CD4-positive, alpha-beta T cell treated with Interleukin-15 for 1 hour (primary cell): ENCODE measurements at places on chromosomes 2 and 18.
A peak's percentile ranks its signal among the peaks of the same experiment; 100 is the strongest.

- DNase-seq, result no peak
Measured at GRCh38 chr18:4035521-4035920, 419.6 kb downstream of the DLGAP1 start.

DNA sequence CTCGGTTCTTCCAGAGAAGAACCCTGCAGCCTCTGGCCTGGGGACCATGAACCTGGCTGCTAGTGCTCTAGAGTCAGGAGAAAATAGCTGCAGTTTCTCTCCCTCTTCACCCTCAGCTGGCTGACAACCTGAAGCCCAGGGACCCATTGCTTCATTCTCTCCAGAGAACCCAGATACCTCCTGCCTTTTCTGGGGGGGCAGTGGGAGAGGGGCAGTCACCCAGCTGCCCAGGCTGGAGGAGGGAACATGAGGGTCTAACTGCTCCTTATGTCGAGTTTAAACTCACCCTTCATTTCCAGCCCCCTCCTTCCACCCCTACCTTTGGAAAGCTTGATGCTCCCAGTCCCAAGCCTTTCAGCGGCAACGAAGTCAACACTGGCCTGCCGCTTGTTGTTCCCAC, 7.6 kb upstream of the ZFAND2B start:
- DNase-seq, result no peak

GRCh38 chr2:128735296-128735960, 416.8 kb upstream of the HS6ST1 start:
- no peak for DNase-seq

DNA sequence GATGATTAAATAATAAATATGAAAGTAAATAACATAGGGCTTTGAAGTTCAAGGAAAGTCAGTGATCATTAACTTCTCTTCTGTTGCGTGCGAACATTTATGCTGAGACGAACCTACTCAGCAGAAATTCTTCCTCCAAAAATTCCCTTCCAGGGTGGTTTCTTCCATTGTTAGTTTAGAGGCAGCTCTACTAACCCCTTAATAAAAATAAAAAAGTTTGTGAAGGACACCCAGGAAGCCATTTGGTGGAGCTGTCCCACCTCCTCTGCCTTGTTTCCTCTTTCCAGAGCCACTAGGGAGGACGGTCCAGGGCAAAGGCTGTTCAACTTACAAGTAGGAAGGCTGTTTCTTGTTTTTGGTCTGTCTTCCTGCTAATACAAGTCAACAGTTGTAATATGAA, 2.1 kb upstream of the SMAD2 start:
- DNase-seq, result peak; percentile 17

GRCh38 chr2:36676364-36676763, 20.1 kb upstream of the VIT start:
- no peak for DNase-seq

- no peak for DNase-seq
Measured at GRCh38 chr2:36798724-36799123, 102.2 kb downstream of the VIT start.

DNA sequence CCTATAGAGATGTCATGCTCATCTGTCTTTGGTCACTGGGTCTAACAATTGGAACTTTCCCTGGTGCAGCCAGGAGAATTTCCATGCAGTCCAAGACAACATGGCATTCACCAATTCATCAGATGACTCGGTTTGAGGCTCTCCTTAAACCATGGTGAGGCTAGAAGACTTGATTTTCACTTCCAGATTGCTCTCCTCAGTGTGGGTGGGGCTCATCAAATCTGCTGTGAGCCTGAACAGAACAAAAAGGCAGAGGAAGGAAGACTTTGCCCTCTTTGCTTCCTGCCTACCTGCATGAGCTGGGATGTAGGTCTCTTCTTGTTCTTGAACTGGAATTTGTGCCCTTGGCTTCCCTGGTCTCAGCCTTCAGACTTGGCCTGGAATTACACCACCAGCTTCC, 203.4 kb upstream of the TRIB2 start:
- DNase-seq, result no peak

DNA sequence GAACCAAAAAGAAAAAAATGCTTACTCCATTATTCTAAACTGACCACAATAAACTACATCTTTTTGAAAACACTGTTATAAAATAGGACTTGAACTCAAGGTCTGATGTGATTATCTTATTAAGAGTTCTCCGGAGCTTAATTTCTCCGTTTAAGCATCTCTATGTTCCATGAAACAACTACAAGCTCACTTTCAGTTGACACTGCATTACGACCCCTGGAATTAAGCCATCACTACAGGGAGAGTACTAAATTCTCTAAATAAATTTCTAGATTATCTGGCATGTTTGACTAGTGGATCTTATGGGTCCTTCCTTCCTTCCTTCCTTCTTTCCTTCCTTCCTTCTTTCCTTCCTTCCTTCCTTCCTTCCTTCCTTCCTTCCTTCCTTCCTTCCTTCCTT, 249.0 kb downstream of the IKZF2 start:
- no peak for DNase-seq

GRCh38 chr2:172246649-172247048, 143.9 kb upstream of the DLX2 start:
- no peak for DNase-seq

- no peak for DNase-seq
Measured at GRCh38 chr2:172540421-172540820, 15.5 kb upstream of the PDK1 start.

- DNase-seq, result no peak
Measured at GRCh38 chr2:82013641-82014040, 1709.1 kb upstream of the LRRTM1 start.

DNA sequence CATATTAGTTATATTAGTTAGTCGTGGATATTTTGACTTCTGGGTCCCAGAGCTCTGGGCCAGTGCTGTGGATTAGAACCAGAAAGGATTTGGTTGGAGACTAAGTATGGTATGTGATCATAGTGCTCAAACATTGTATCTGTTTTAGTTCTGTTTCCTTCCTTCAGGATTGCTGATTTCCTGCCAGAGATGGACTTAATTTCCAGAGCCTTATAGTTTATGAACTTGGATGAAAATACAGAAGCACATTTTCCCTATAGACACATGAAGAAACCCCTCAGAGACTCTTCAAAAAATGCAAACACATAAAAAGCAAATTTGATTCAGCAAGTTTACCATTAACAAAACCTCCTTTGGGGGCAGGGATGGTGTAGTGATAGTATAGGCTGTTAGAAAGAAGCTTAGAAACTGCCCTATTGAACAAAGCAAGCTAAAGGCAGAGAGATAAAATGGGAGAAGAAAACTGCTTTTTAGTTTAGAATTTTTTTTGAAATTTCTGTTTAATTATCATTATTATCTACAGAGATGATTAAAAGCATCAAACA, 88.7 kb upstream of the EFEMP1 start:
- no peak for DNase-seq
